ENCODE measurements at places on chromosomes 3 and 15.

DNA sequence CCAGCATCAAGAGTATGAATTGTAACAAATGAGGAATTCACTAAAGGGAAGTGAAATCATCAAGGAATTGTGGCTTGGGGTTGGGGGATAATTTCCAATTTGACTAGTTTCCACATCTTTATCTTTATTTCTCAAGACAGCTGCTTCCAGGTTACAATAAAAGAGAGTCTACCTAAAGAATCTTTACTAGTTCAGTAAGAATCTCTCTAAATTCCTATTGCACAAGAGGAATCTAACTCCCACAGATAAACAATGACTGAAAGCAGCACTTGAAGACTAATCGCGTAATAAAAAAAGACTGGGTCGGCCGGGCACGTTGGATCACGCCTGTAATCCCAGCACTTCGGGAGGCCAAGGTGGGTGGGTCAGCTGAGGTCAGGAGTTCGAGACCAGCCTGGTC, 194.4 kb downstream of the KBTBD8 start:
- DNase-seq, result no peak

DNA sequence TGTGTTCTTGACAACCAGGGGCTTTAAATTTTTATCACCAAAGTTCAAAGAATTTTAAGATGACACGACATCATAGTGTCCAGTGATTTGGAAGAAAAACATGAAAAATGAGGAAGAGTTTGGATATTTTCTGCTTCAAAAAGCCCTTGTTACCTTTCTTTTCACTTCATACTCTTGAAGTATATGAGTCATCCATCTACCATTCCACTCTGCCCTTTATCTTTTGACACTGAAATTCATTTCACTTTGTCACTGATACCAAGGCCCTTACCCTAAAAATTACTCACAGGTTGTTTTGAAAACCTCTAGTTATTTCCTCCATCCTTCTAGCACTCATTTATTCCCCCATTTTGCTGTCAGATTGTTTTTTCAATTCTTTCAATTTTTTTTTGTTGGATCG, 42.7 kb downstream of the OR5H15 start:
- DNase-seq, result no peak

- no peak for DNase-seq
Measured at GRCh38 chr15:57462381-57462780, 86.1 kb downstream of the CGNL1 start.

GRCh38 chr3:183158551-183159006, 4.0 kb downstream of the LAMP3 start:
- DNase-seq, result no peak

DNA sequence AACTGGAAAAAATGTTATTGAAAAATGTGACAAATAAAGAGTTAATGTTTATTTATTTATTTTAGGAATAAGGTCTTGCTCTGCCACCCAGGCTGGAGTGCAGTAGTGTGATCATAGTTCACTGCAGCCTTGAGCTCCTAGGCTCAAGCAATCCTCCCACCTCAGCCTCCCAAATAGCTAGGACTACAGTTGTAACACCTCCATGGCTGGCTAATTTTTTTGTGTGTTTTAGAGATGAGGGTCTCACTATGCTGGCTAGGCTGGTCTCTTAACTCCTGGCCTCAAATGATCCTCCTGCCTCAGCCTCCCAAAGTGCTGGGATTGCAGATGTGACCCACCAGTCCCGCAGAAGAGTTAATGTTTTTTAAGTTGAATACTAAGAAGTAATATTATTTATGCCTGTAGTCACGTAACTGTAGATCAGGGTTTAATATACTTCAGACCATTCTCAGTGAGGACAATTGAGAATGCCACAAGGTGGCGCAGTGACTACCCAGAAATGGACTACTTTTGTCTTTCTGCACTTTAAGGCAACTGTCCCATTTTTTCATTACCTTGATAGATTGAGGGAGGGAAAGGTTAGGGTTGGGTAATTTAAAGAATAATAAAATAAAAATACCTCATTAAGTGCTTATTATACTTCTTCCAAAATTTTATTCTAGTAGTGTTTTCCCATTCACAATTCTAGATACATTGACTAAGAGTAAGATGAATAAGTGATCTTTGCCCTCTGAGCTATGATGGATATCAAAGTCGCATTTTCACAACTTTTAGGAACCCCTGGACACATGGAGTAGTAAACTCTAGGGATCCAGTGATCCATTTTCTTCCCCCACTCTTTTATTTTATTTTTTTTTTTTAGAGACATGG, 6.0 kb downstream of the MUC13 start:
- no peak for DNase-seq

- DNase-seq, result no peak
Measured at GRCh38 chr15:86481720-86482119, 402.0 kb downstream of the AGBL1 start.

DNA sequence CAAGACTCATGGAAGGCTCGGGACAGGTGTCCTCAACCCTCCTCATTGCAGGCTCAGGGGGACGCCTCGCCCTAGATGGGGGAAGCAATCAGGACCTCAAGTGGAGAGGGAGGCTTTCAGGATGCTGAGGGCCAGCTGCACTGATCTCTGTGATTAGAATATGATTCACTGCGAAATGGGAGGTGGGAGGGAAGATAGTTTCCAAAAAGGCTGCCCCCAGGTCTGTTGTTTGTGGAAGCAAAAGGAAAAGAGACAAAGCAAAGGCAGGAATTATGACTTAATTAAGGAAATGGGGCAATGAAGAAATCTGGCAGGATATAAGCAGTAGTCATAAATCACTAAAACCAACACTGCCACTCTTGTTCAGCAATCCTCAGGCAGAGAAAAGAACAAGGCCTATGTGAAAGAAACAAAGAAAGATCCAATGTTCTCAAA, 85.6 kb upstream of the ABHD17C start:
- DNase-seq, result no peak

- DNase-seq, result peak; percentile 83
Measured at GRCh38 chr3:185825006-185825638, at the start of gene IGF2BP2. TSS of gene IGF2BP2 (minus strand) at chr3:185825042. CDS start at chr3:185824960, 82 bp downstream.

GRCh38 chr3:17753632-17753992, 11.2 kb upstream of the TBC1D5 start:
- no peak for DNase-seq

- no peak for DNase-seq
Measured at GRCh38 chr3:62049033-62049432, 324.3 kb downstream of the FEZF2 start.

DNA sequence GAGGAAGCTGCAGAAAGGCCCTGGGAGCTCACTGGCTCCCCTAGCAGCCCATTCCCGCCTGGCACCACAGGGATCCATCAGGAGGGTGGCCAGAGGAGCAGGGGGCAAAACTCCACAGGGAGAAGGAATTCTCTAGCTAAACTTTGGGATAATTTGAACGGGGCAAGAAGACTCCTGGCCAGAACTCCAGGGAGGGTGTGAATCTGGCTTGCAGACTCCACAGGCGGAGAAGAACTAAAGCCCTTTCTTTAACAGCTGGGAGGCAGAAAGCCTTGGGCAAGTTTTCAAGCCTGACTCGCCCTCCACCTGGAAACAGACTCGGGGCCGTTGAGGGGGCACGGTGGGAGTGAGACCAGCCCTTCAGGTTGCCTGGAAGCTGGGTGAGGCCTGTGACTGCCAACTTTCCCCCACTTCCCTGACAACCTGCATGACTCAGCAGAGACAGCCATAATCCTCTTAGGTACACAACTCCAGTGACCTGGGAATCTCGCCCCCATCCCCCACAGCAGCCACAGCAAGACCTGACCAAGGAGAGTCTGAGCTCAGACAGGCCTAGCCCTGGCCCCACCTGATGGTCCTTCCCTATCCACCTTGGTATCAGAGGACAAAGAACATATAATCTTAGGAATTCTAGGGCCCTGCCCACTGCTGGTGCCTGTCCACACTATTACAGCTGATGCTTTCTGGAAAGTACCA, 28.6 kb downstream of the SLC27A2 start:
- no peak for DNase-seq

GRCh38 chr15:75069301-75069925, 46.0 kb downstream of the PPCDC start:
- DNase-seq, result no peak

- DNase-seq, result no peak
Measured at GRCh38 chr15:73691396-73691795, 7.2 kb downstream of the CD276 start.

DNA sequence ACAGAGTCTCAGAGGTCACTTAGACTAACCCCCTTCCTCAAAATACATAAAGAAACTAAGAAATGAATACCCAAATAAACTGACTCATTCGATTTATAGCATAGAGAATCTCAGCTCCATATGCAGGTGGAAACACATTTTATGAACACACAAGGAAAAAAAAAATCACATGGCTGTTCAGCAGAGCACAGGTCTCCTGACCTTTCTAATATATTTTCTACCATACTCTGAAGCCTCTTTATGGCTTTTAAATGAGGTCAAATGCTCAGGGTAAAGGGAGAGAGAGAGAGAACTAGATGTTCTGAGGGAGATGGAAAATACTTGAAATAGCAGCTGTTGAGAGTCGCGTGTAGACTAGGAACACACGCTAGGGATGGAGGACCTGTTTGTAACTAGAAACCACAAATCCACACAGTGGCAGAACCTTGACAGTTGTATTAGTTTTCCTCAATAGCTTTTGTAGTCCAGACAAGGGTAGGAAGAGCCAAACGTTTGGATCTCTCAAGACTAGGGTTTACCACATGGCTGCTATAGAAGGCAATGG, 165.3 kb downstream of the FMN1 start:
- DNase-seq, result no peak

DNA sequence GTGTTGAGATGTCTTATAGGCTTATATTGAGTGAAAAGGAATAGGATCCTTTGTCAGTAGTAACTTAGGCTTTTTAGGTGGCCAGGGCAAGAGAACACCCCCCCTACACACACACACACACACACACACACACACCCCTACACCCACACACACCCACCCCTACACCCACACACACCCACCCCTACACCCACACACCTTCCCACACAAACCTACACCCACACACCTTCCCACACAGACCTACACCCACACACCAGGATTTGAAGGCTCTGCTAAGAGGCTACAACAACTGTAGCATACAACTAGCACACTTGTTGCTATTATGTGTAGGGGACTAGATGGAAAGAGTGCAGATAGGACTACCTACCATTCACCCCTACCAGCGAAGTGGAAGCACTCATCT, 172.6 kb downstream of the PGPEP1L start:
- no peak for DNase-seq

- DNase-seq, result no peak
Measured at GRCh38 chr15:40240619-40241221, 1.9 kb downstream of the PAK6 start.

GRCh38 chr3:168812234-168812633, 716.5 kb upstream of the GOLIM4 start:
- no peak for DNase-seq

DNA sequence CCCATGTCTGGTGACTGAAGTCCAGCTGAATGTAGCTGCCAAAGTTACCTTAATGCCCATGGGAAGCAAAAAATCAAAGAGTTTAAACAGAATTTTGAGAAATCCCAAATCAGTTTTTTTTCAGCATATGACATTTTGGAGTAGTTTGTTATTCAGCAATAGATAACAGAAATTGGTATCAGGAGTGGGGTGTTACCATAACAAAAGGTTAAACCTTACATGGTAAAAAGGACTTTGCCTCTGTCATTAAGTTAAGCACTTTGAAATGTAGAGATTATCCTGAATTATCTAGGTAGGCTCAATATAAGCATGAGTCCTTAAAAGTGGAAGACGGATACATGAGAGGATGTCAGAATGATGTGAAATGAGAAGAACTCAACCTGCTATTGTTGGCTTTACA, 32.1 kb downstream of the DTWD1 start:
- no peak for DNase-seq

- DNase-seq, result no peak
Measured at GRCh38 chr3:44028-44676, 152.4 kb upstream of the CHL1 start.

GRCh38 chr15:85625856-85626255, 168.9 kb downstream of the KLHL25 start:
- DNase-seq, result no peak

GRCh38 chr3:17985658-17986347, 243.4 kb upstream of the TBC1D5 start:
- no peak for DNase-seq

GRCh38 chr3:106420628-106421027, 551.8 kb upstream of the CBLB start:
- no peak for DNase-seq

- no peak for DNase-seq
Measured at GRCh38 chr3:25426408-25426807, 1.7 kb upstream of the RARB start.
